Caki2 (cell line): ENCODE measurements at places on chromosomes 12 and 14. TPM values are rescaled to one million over a fixed set of nuclear protein-coding genes. Genes with fewer than 3 reads are reported as not detected.
A peak's percentile ranks its signal among the peaks of the same experiment; 100 is the strongest.

The BMP4 gene
- 0.98 and 21.2 TPM in 2 replicates for total RNA-seq

The WNT5B gene
- total RNA-seq, result 4.9 and 9.2 TPM in 2 replicates

The HPD gene
- total RNA-seq, result 12.7 and 13.4 TPM in 2 replicates

The PDZRN4 gene
- not detected in 2 replicates for total RNA-seq

The KCNA5 gene
- total RNA-seq, result not detected in 2 replicates

The C12orf50 gene
- not detected in 2 replicates for total RNA-seq

The SSTR1 gene
- 0.03 and 1.2 TPM in 2 replicates for total RNA-seq

The PRPH gene
- 7.8 TPM in 1 of 2 replicates, not detected in the other for total RNA-seq

DNA sequence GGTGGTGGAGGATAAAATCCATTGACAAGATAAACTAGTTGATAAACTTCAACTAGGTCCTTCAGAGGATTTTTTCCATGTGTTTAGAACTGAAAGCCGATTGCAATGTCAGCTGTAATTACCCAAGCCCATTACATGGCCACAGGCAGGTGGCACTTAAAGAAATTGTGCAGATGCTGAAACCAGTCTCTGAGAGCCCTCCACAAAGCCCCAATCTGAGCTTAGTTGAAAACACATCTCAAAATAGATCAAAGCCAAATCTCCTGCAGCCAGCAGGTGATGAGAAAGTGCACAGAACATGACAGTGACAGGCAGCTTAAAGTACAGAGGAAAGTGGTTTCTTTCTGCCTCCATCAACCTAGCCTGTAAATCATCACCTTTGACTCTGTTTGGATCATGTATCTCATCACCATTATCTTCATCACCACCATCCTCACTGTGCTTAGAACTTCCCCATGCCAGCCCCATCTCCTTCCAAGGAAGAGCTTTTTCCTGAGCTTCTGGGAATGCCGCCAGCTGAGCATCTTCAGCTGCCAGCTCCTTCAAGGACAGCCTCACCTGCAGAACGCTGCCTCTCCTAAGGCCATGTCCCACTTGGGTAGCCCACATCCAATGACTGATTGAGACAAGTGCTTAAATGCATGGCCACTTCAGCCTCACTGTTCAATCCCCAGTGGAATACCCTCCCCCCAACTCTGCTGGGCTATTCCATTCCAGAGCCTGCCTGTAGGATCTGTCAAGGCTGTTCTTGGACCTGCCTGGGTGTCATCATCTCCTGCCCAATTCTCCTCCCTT is 219.5 kb upstream of the TMEM132C start:
- no peak for DNase-seq

- DNase-seq, result peak; percentile 98
Measured at GRCh38 chr12:121748571-121749265, 36.2 kb downstream of the TMEM120B start.

- DNase-seq, result no peak
Measured at GRCh38 chr14:34997762-34998161, 15.0 kb downstream of the SRP54 start.

DNA sequence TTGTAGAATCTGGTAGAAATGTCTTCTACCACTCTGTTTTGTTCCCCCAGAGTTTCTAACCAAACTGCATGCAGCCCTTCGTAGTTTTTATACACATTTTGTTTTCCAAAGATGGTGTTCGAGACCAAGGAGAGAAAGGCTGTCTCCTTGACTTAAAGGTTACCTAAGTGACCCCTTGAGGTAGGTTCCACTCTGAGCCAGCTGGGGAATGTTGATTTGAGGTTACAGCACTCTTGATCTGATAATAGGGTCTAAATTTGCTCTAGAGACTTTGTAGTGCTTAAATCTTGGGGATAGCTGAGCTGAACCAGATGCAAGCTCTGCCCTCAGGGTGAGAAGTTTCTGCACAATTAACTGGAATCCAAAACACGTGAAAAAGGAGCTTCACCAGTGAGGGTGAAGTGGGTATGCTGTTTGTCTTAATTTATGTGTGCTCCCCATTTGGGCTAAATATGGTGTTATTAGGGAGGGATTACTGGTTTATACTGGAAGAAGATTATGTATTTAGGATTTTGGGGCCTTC is 3.1 kb downstream of the TMBIM6 start:
- no peak for DNase-seq

GRCh38 chr12:3218228-3219171 is 141.3 kb downstream of the TSPAN9 start:
- DNase-seq, result no peak

DNA sequence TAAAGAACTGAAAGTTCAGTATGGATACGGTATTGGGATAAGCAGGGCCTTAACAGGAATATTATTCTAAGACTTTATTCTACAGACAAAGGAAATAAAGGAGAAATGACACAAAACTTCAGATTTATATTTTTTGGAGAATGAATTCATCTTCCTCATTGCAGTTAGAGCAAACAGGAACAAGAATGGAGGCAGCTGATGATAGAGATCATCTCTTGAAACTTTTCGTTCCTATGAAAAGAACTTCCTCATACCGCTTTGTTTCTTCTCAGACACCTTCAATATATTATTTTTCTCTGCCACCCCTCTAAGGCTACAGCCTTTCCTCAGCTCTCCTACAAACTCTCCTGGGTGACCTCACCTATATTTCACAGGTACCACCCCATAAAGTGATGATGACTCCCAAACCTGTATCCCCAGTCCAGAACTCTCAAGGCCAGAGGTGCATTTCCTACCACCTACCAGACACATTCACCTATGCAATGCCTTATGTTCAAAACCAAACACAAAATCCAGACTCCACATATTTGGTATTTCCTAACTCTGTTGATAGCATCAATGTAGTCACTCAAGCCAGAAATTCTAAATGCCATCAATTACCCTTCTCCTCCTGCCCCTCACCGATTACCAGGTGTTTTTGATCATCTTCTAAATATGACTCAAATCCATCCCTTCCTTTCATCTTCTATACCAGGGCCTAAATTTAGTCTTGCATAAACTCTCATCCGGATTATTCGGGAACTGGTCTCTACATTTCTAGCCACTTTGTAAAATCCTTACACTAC is 7.4 kb downstream of the MAP4K5 start:
- DNase-seq, result no peak

- DNase-seq, result no peak
Measured at GRCh38 chr14:71001742-71002141, 94.5 kb downstream of the PCNX1 start.

DNA sequence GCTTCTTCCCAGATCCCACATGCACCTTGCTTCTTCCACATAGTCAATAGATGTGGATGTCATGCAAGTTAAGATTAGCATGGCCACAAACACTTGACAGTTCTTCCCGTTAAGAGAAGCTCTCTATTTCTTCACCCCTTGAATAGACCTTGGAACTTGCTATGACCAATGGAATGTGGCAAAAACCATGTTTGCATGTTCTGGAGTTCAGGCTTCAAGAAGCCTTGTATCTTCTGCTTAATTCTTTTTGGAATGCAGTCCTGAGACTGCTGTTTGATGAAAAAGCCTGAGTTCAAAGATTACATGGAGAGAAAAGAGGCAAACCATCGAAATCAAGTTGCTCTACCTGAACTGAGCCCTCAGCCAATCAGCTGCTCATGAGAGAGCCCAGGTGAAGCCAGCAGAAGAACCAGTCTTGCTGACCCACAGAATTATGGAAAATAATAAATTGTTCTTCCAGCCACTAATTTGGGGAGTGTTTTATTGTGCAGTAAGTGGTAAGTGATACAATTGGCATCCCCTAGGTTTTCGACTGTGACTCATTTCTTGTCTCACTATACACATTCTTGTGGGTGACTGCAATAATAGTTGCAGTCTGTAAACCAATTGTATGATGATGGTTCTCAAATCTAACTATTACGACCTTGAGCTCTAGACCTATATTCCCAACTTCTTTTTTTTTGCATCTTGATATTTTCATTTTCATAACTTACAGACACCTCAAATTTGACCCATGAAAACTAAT is 12.6 kb downstream of the RASSF9 start:
- DNase-seq, result no peak

GRCh38 chr12:32265951-32266350 is 133.4 kb upstream of the FGD4 start:
- no peak for DNase-seq

DNA sequence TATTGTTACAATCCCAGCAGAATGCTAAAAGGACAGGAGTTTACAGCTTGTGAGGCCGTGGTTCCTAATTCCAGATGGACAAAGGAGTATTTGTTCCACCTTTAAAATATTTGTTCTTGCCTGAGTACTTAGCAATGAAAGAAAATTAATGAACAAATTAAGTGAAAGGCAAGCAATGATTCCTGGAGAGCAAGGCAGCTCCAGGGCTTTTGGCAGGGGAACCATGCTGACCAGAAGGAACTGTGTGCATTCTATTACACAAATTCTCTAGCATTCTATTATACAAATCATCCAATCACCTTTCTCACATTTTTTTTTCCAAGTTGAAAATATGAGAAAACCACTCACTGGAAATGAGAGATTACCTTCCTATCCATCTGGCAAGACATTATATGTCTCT is 1.8 kb upstream of the BMAL2 start:
- DNase-seq, result no peak

GRCh38 chr12:88145567-88146505 is 3.7 kb downstream of the TMTC3 start:
- DNase-seq, result peak; percentile 64

GRCh38 chr12:52254965-52255751 is 19.3 kb upstream of the KRT86 start:
- no peak for DNase-seq
